Hematopoietic multipotent progenitor cell treated with erythropoietin and hydrocortisone succinate and interleukin-3 and kit ligand, for 17 days (in vitro differentiated cells): ENCODE measurements at places on chromosomes 4 and X.

DNA sequence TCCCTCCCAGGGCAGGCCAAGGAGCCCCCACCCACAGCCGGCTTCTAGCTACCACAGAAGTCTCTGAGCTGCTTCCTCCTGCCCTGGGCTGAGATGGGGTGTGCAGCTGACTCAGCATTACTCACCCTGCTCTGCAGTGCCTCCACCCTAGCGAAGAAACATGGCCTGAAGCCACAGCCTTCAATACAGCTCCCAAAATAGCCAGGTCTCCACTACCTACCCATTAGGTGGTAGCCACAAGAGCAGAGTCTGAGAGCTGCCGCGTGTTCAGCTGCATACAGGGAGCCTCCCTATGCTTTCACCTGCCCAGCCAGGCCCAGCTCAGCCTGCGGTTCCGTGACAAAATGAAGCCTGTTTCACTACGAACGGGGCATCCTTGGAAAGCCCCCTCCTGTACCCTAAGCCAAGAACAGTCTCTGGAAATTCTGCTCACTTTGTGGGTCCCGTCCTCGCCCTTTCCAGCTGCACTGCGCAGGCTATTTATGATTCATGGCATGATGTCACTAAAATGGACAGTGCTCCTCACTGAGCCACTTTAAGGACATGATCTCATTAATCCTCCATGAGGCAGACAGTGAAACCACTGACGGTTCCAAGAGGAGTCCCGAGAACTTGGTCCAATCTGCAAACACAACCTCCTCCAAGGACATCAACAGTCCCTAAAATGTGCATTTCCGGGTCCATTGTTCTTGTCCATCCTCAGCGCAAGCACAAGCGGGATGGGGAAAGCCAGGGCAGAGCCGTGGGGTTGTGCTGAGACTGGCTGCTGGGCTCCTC is 20.2 kb downstream of the WDR1 start:
- peak; percentile 73 for DNase-seq

- DNase-seq: no peak
Measured at GRCh38 chr4:61296144-61296543, 96.0 kb downstream of the ADGRL3 start.

DNA sequence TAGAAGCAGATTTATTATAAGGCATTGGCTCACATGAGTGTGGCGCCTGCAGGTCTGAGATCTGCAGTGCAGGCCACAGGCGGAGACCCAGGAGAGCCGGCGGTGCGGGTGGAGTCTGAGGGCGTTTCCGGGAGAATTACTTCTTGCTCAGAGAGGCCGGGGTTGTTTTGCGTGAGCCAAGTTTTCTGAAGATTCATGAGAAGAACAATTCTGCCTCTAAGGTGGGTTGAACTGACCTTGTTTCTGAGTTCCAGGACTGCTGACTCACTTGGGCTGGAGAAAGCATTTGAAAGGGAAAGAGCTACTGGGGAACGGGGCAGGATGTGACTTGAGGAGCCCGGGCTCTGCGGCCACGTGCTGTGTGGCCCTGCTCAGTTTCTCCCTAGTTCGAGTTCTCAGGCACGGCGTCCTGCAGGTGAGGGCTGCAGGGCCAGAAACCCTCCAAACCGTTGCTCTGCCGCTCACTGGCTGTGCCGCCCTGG is 36.7 kb upstream of the SORCS2 start:
- DNase-seq: no peak

DNA sequence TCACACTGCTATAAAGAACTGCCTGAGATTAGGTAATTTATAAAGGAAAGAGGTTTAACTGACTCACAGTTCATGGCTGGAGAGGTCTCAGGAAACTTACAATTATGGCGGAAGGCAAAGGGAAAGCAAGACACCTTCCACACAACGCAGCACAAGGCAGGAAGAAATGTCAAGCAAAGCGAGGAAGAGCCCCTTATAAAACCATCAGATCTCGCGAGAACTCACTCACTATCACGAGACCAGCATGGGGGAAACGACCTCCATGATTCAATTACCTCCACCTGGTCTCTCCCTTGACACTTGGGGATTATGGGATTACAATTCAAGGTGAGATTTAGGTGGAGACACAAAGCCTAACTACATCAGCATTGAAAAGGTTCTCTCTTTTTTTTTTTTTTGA is 39.6 kb downstream of the PALLD start:
- no peak for DNase-seq

- no peak for DNase-seq
Measured at GRCh38 chr4:10354746-10355145, 102.5 kb downstream of the ZNF518B start.

DNA sequence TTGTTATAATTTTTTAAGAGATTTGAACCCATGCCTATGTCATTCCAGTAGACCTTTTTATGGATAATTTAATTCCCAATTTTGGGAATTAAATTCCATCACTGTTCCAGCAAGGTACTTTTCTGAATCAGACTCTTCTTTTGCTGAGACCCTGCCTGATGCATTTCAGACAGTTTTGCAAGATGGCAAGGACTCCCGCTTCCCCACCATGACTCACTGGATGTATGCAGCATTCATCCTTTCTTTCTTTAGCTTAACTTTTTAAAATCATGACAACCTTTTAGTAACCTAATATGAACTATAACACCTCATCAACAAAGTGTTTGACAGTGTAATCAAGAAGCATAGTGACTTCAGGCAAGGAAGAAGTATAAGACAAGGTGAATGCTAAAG is 178.1 kb upstream of the LEF1 start:
- DNase-seq: no peak

- no peak for DNase-seq
Measured at GRCh38 chr4:121144021-121144420, 20.1 kb downstream of the TNIP3 start.

DNA sequence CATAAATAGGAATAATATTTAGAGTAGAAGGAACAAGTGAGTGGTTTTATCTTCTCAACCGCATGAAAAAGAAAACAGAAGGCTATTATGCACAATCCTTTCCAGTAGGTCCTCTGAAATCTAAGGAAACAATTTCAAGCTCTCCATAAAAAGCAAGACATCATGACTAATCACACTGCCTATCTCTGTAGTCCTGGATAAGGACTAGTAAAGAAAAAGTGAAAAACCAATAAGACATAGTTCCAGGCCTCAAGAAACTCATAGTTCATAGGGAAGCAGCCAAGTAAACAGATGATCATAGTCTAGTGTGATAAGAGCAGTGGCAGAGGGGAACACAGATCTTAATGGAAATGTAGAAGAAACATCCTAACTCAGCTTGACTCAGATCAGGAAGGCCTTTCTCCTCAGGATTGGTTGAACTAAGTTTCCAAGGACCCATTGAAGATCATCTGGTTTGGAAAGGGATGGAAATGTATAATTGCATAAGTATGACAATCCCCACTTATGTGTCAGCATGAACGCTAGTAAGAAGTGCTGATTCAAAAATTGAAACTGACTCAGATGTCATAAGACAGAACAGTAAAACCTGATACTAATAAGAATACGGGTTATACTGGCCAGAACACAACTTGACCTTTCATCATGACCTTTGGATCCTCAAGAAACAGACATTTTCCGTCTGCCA is 155.3 kb downstream of the GRIA3 start:
- DNase-seq: no peak

- peak; percentile 76 for DNase-seq
Measured at GRCh38 chr4:48681856-48682255, 98.2 kb downstream of the FRYL start.
